ENCODE measurements at places on chromosomes 2 and 18.

DNA sequence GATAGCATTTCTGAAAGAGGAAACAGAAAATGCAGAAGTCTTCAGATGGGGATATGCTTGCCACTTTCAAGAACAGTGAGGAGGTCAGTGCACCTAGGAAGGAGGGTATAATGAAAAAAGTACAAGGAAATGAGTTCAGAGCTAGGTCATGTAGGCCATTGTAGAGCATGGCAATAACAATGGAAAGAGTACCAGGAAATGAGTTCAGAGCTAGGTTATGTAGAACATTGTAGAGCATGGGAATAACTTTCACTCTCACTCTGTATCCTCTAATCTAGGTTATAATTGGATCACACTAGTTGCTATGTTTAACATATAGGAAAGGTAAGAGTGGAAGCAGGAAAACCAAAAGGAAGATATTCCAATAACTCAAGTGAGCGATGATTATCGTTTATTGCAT, 12.3 kb downstream of the SCG2 start:
- DNase-seq = no peak

- DNase-seq = no peak
Measured at GRCh38 chr2:85888020-85888683, 638 bp downstream of the ST3GAL5 start.

GRCh38 chr2:219042750-219043149, 1.4 kb upstream of the CFAP65 start:
- DNase-seq = no peak

DNA sequence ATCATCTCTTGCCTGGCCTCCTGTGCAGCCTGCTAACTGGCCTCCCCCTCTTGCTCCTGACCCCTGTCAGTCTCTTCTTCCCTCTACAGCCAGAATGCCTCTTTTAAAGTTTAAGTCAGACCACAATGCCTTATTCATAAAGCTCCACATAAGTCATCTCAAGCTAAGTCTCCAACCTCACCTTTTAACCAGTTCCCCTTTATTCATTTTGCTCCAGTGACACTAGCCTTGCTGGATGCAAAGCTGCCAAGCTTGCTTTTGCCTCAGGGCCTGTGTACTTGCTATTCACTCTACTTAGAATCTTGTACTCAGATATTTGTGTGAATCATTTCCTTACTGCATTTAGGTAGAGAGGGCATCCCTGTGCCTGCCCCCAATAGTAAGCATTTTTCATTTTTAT, 180.9 kb downstream of the PDE1A start:
- DNase-seq = no peak

GRCh38 chr2:131146231-131146630, 41.1 kb downstream of the PLEKHB2 start:
- no peak for DNase-seq

GRCh38 chr2:88626171-88627054, 851 bp downstream of the EIF2AK3 start:
- no peak for DNase-seq

DNA sequence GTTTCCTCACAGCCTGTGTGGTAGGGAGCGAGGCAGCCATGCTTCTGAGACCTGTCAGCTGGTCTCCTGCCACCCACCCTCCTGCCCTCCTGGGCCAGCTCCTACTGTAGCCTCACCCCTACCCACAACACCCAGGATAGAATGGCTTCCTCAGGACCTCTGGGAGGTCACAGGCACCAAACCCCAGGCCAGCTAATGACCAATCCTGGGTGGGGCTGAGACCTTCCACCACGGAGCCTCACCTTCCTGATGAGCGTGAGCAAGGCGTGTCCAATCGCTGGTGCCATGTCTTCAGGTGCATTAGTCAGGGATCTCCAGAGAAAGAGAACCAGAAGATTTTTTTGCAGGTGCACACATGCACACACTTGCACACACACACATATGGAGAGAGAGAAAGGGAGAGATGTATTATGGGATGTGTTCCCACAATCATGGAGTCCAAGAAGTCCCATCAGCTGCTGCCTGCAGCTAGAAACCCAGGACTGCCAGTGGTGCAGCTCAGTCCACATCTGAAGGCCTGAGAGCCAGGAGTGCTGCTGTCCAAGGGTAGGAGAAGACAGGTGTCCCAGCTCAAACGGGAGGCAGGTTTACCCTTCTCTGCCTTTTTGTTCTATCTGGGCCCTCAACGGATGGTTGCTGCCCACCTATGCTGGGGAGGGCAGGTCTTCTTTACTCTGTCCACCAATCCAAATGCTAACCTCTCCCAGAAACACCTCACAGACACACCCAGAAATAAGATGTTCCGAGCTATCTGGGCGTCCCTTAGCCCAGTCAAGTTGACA, 70.4 kb upstream of the HDAC4 start:
- DNase-seq = no peak

- DNase-seq = no peak
Measured at GRCh38 chr2:18704276-18704675, 114.9 kb upstream of the NT5C1B start.

DNA sequence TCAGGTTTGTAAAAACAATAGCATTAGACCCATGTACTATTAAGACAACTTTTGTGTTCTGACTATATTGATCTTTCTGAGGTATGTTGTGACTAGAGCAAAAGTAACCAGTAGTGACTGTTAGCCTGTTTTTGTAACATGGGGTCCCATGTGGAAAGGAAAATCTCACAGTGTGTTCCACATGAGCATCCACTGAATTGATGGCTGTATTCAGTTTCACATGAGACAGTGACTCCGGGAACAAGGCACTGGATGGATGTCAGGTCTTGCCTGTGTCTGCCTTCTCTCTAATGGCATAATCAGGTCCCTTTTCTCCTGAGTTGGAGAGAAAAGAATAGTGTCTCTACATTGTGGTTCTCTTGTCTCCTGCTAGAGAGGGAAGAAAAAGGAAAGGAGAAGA, 27.5 kb downstream of the TMEM178A start:
- no peak for DNase-seq

DNA sequence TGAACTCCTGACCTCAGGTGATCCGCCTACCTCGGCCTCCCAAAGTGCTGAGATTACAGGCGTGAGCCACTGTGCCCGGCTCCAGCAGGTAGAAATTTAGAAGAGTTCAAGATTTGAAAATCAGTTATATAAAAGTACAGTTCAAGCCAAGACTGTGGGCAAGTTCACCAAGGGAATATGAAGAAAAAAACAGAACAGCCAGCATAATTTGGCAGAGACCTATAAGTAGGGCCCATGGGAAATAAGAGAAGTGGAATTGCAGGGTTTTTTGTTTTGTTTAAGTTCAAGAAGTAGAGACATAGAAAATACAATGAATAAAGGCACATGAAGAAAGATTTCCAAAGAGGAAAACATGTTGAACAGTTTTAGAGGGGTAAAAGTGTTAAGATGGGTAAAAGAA, 57.9 kb downstream of the BAZ2B start:
- no peak for DNase-seq

DNA sequence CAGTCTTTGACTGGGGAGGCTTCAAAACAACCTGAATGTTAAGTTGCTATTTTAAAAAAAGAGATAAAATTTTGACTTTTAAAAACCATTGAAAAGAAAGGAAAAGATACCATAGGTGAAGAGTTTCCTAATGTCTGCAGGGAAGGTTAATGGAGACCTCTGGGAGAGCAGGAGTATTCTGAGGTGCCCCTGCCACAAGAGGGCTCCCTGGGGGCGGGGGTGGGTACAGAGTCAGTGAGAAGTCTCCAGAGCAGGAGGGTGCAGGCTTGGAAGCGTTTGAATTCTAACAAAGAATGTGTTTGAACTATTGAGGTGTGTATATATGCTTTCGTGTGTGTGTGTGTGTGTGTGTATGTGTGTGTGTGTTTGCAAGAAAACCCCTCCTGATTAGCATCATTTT, 46.7 kb upstream of the ST6GAL2 start:
- no peak for DNase-seq

GRCh38 chr2:62321380-62322289, 125.7 kb downstream of the B3GNT2 start:
- DNase-seq = no peak

- DNase-seq = no peak
Measured at GRCh38 chr2:138632066-138632620, 130.6 kb downstream of the SPOPL start.

All from esophagus squamous epithelium (tissue), 5 donors.